Activated naive CD8-positive, alpha-beta T cell treated with anti-CD3 and anti-CD28 coated beads for 36 hours (primary cell): ENCODE measurements at places on chromosomes 16 and 17. TPM values are rescaled to one million over a fixed set of nuclear protein-coding genes. Genes with fewer than 3 reads are reported as not detected.

Gene CSHL1
- not detected for total RNA-seq

Gene KRT13
- not detected for total RNA-seq

DNA sequence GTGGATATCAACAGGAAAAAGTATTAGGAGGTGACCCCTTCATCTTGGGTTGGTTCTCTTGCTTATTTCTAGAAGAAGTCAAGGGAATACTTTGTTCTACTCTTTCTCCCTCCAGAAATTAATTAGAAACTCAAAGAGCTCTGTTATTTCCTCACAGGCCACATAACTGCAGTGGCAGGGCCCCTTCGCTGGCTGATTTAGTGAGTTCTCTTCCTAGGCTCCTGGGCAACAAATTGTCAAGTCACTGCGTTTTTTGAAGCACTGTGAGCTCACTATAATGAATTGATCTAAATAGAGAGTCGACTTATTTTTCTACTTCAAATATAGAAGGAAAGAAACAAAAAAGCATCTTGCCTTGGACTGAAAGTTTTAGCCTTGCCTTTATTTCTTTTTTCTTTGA lies 4.8 kb downstream of the SHISA6 start:
- no peaks in the 10 kb centered on the region for H3K4me1 ChIP-seq
- no peak overlapping the region for H3K4me3 ChIP-seq
- H3K36me3 ChIP-seq = peaks cover 1% of the 10 kb centered on the region
- no peak overlapping the region for H3K27ac ChIP-seq
- H3K27me3 ChIP-seq = peaks cover 35% of the 10 kb centered on the region

- no peak overlapping the region for H3K27ac ChIP-seq
- no peaks in the 10 kb centered on the region for H3K27me3 ChIP-seq
Measured at GRCh38 chr16:62794724-62795123, 758.5 kb upstream of the CDH8 start.

GRCh38 chr17:69909389-69909788 lies 165.6 kb upstream of the KCNJ16 start:
- H3K36me3 ChIP-seq = no peaks in the 10 kb centered on the region
- H3K27ac ChIP-seq = no peak overlapping the region
- no peaks in the 10 kb centered on the region for H3K4me1 ChIP-seq
- H3K4me3 ChIP-seq = no peak overlapping the region
- H3K27me3 ChIP-seq = no peaks in the 10 kb centered on the region

- H3K4me3 ChIP-seq = no peak overlapping the region
- no peak overlapping the region for H3K27ac ChIP-seq
- no peak for DNase-seq
- peaks cover 3% of the 10 kb centered on the region for H3K27me3 ChIP-seq
- no peaks in the 10 kb centered on the region for H3K36me3 ChIP-seq
- H3K4me1 ChIP-seq = no peaks in the 10 kb centered on the region
Measured at GRCh38 chr17:33028778-33029177, 37.1 kb downstream of the SPACA3 start.

- H3K4me3 ChIP-seq = no peak overlapping the region
- H3K4me1 ChIP-seq = peaks cover 3% of the 10 kb centered on the region
- no peak for DNase-seq
- H3K36me3 ChIP-seq = peaks cover 5% of the 10 kb centered on the region
- H3K27ac ChIP-seq = no peak overlapping the region
Measured at GRCh38 chr16:17291289-17291688, 179.5 kb downstream of the XYLT1 start.
